Stimulated activated CD4-positive, alpha-beta T cell treated with anti-CD3 and anti-CD28 coated beads, TNF-alpha, amount 100 ng/mL, for 4 hours (primary cell): ENCODE measurements at places on chromosomes 4 and X.

- no peak for DNase-seq
These were observed 6.2 kb downstream of the CCKAR start for GRCh38 chr4:26484032-26484515.

- DNase-seq: peak; percentile 12
These were observed 53.1 kb downstream of the GAK start for GRCh38 chr4:878796-879728.

- DNase-seq: no peak
These were observed 292.5 kb upstream of the DCAF8L1 start for GRCh38 chrX:28273736-28274135.

DNA sequence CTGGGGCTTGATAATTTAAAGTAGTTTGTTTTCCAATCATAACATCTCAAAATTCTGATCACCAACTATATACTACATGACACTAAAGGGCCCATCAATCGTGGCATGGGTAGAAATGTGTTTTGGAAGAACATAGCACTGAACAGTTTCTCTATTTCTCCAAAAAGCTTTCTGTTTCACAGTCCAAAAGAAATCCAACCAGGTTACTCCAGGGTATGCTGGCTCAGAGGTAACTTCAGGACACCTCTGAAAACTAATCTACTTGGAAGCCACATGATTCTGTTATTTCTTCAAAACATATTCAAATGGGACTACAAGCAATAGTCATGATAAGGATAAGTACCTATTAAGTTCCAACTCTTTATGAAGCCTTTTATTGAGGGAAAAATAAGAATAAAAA, 8.3 kb downstream of the PHKA1 start:
- no peak for DNase-seq

DNA sequence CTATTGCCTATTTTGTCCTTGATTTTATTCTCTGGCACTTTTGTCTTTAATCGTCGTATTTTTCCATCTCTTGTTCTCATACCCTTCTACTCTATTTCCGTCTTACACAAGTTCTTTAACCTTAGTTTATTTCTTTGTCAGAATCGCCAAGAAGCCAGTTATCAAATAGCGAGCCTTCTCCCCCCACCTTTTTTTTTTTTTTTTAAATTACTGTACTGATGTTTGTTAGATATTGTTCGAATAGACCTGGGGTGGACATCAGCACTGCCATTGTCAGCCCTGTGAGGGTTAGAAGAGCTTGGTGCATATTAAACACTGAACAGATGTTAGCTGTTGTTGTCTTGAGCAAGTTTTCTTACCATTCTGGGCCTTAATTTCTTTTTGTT, 1.2 kb downstream of the SPCS3 start:
- DNase-seq: no peak

DNA sequence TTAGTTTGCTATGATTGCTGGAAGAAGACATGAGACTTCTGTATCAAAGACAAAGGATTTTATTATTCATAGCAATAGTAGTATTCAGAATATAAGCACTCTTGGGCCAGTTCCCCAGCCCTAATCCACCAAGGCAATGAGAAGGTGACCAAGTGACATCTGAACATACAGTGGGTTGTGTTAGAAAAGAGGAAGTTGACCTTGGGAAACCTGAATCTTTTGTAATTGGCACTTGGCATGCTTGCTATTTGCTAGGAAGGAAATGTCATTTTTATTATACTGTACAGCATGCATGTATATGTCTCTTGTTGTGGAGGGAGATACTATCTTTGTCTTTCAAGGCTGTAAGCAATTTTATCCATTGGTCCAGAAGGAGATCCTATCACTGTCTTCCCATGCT, 216.1 kb upstream of the FAT1 start:
- DNase-seq: no peak

- DNase-seq: no peak
These were observed 59.5 kb upstream of the TMEM150C start for GRCh38 chr4:82621251-82621650.

- no peak for DNase-seq
These were observed 8.6 kb upstream of the KIAA0232 start for GRCh38 chr4:6773616-6774540.

DNA sequence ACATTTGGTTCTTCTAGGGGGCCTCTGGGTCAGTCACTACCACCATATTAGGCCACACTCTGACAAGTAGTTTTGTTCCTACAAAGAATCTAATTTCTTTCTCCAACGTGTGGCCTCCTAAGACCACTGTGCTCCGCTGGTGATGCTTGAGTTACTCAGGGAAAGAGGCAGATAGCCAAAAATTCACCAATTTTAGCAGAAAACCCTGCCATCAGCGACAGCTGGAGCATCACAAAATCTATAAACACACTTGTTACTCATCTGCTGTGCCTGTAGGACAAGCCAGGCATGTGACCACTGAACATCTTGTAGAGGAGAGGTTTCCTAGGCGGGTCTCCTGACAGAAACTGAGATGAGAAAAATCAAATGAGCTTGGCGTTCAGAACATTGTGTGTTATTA, 105.4 kb downstream of the SYNPO2 start:
- no peak for DNase-seq

GRCh38 chrX:65581661-65582339, 47.2 kb upstream of the LAS1L start:
- no peak for DNase-seq

GRCh38 chr4:18626366-18626765, 604.8 kb upstream of the LCORL start:
- no peak for DNase-seq

DNA sequence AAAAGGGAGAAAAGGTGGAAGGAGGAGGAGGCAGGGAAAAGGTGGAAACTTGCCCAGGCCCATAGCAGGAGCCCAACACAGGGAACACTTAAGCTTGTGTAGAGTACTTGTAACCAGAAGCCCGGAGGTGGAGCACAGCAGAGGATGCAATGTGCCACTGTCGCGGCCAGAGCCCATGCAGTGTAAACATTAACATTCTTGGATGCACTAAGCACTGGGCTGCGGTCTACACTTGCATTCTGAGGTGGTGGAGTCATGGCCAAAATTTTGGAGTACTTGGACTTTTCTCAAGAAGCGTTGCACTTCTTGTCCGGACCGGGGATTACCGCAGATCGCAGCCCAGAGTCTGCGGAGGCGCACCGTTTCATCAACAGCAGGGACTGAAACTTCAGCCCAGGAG, 4.5 kb upstream of the RHOXF1 start:
- no peak for DNase-seq

DNA sequence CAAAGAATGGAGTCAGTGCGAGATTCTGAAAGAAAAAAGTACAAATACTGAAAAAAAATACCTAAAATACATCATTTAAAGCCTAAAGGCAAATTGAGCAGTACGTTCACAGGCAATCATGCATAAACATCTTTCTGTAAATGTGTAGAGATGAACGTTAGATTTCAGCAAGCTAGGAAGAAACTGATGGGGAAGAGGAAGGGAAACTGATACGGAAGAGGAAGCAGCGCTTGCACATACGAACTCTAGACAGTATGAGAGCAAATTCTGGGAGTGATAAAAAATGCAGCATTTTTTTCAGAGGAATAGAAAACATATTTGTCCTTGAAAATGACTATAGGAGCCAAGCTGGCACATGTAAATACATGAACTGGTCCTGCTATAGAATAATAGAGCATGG, 9.4 kb downstream of the ANKRD50 start:
- no peak for DNase-seq

DNA sequence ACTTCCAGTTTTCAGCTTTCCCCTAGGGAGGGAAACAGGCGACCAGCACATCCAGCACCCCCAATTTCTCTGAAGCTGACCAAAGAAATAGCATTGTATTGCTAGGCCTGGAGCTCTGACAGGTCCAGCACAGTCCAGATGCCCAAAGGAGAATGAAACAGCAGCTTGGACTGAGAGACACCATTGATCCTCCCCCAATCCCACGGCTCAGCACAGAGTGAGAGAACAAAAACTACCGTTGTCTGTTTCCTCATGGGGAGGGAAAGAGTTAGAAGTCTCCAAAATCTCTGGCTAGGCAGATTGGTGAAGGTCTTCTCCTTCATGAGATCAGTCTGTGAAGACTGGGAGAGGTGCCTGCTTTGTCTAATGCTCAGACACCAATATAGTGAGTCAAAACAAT, 8.6 kb downstream of the TCEAL7 start:
- no peak for DNase-seq

GRCh38 chrX:101290957-101291603, at the start of gene TAF7L:
Gene TAF7L, minus strand, starts transcription at chrX:101291334. Its CDS starts 3,791 bp downstream, at chrX:101287543.
- DNase-seq: no peak

DNA sequence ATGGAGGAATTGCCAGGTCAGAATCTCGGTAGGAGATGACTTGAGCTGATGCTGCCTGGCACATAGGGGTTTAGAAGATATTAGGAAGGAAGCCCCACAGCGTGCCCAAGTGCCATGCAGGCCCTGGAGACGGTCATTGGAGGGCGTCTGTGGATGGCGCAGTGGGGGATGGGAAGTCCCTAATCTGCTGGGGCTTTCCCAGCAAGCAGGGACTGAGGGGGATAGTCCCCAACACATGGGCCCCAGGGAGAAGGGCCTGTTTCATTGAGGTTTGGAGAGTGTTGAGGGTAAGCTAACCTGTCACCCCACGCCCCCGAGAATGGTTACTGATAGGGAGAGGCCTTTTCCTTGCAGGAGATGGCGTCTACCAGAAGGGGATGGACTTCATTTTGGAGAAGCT, 7.8 kb downstream of the TAFAZZIN start:
- no peak for DNase-seq

GRCh38 chr4:2318885-2319284, 57.0 kb upstream of the MXD4 start:
- no peak for DNase-seq

- DNase-seq: no peak
These were observed 1256.5 kb downstream of the STIM2 start for GRCh38 chr4:28117084-28117682.

DNA sequence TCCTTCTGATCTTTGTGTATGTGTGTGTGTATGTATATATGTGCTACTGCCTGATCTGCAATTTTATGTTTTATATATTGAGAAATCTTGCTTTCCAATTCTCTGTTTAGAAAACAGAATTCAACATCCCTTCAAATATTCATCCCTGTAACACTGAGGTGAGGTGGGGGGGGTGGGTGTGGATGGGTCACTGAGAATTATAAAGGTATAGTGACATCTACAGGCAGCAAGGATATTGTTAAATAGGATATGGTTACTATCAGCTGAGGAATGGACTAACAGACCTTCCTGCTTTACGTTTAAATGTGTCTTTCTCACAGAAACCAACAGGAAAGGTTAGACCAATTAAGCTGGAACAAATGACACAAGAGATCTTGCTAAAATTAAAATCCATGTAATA, 19.0 kb upstream of the MAGEB2 start:
- no peak for DNase-seq

DNA sequence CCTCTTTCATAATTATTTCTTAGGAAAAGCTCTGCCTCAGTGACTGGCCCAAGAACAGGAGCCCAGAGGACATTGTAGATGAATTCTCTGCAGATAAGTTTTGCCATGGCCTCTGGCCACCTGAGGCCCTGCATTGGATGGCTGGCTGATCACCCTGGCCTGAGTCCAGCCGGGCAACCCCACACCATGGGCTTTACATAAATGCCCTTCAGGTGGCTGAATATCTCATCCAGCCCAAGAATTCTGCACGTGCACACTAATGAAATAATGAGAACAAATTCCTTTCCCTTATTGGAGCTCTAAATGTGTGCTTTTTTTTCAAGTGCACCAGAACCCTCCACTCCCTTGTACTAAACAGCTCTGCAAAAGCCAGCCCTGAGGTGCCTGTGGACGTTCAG, 65.7 kb downstream of the IRF2 start:
- DNase-seq: no peak

DNA sequence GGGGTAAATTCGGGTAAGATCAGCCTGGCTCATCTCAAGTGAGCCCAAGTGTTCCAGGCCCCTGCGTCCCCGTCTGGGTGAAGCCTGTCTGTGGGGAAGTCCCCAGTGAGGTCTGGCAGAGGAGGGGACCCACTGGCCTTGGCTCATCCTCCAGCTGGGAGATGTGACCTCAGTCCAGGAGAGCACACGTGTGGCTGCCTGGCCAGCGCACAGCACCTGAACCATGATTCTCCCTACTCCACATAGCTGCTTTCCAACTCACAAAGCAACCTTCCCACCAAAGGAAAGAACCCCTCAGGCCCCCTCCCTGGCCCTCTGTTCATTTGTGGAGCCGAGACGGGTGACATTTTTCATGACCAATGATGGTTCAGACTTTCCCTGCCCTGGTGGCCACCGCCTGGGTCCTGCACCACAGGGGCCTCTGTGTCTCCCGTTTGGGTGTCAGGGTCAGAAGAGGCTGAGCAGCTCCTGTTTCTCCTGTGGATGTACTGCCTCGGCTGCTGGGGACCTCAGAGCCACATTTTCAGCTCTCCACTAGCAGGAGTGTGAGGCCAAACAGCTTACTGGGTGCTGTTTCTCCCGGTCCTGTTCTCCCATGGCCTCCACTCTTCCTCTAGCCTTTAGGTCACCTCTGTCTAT, 111.4 kb downstream of the CPZ start:
- DNase-seq: no peak

DNA sequence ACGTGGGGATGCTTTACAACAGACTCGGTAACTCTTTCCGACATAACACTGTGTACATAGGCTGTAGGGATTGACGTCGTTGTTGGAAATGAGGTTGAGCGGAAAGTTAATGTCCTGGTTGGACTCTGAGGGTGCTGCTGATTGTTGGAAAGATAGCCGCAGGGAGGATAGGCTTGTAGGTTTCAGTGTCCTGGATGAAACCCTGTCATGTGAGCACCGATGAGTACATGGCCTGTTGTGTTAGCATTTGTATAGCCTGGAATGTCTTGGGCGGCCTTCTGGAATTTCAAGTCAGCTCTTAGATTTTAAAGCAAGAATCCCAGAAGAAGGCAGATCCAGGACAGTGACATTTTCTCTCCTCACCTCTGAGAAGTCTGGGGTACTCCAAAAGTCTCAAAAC, 63.3 kb downstream of the TBC1D14 start:
- no peak for DNase-seq

DNA sequence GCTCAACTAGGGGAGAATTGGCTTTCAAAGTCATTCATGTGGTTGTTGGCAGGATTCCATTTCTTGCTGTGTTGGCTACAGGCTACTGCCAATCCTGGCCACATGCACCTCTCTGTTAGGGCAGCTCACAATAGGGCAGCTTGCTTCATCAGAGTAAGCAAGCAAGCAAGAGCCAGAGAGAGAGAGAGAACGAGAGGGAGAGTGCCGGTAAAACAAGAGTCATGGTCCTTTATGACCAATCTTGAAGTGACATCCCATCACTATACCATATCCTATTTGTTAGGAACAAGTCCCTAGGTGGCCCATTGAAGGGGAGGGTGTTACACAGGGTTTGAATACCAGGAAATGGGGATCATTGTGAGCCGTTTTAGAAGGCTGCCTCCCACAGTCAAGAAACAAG, 33.0 kb upstream of the TLR2 start:
- no peak for DNase-seq

DNA sequence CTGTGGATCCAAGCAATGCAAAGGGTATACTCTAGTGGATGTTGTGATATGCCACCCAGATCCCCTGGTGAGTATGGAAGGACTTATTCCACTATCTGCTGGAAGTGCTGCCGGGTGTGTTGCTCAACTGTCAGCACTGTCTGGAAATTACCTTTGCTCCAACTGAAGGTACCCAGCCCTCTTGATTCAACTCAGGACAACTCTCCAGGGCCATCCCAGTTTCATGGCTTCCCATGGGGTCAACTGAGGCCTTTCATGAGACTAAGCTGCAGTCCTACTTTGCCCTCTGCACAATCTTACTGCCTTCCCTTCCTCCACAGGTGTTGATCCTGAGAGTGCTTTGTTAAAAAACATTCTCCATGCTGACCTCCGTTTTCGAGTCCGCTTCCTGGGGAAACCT, 99.8 kb downstream of the SPRY1 start:
- DNase-seq: no peak

GRCh38 chr4:148092316-148093014, 349.7 kb downstream of the NR3C2 start:
- DNase-seq: no peak

- no peak for DNase-seq
These were observed 1.2 kb downstream of the PRPS1 start for GRCh38 chrX:107629540-107629909.
